ENCODE measurements at places on chromosomes 5 and 9.

DNA sequence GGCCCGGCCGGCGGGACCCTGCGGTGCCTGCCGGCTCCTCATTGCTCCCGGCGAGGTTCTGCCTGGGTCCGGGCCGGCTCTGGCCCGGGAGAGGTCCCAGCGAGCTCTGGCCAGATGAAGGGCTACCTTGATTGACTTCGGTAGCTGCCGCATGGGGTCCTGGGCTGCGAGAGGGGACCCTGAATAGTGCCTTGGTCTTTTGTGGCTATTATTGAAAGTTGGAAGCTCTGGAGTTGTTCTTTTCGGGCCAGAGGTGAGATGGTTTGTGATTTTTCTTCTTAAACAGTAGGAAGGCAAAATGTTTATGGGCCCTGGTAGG lies 635 bp downstream of the NAA35 start:
- no peak for DNase-seq

DNA sequence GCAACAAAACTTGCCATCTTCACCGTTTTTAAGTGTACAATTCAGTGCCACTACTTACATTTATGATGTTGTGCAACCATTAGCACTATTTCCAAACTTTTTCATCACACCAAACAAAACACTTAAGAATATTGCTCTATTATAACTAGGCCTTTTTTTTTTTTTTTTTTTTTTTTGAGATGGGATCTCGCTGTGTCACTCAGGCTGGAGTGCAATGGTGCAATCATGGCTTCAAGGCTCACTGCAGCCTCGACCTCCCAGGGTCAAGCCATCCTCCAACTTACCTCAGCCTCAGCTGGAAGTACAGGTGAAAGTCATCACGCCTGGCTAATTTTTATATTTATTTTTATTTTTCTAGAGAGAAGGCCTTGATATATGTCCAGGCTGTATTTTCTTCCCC lies 22.3 kb upstream of the LMNB1 start:
- DNase-seq: no peak

DNA sequence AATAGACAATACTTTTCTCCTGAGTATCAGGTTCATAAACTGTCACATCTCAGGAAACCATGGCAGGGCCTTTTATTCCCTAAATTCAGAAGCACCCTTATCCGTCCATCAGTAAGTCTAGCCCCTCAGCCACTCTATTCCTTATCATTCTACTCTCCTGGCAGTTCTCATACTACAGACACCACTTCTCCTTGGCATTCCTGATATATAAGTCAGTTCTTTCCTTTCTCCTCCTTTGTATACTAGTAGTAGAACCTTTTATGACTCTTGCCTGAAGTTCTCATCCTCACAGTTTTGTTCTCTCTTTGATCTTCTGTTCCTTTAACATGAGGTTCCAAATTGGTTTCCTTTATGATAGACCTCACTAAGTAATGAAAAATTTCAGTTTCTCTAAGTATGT lies 29.3 kb downstream of the GRAMD2B start:
- DNase-seq: no peak

DNA sequence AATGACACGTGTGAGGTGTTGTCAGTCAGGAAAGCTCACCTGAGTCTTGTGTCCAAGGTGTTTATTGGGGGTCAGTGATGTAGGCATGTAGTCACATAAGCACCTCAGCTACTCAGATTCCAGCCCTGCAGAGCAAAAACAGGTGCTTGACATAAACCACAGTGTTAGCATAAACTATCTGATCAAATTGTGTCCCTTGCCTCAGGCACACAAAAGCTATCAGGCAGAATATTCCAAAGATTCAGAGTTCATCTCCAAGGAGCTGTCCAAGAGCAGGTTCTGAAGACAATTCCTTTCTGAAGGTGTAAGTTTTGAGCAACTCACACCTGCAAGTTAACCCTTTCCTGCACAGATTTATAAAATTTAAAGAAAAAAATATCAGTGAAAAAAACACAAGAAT lies 102.2 kb upstream of the ITGA1 start:
- no peak for DNase-seq

GRCh38 chr5:167796672-167797071 lies 494.8 kb upstream of the WWC1 start:
- no peak for DNase-seq

DNA sequence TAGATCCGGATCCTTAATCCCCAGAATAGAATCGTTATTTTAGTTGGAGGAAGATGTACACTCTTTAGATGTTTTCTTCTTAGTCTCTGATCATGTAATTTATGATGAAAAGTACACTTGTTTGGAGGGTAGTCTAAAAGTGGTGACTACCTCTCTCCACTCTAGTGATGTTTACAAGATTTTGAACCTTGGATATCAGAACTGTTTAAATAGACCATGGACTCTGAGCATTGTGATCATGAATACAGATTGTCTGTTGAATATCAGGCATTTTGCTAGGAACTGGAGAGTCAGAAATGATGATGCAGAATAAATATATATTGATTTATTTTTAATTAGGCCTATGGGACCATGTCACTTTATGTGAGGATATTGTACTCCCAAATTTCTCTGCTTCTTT lies 706.3 kb upstream of the WWC1 start:
- DNase-seq: no peak

All from liver (tissue), 10 donors.